ENCODE measurements at places on chromosomes 2 and 18.

- no peak for DNase-seq
Measured at GRCh38 chr2:23635442-23636340, 250.7 kb downstream of the KLHL29 start.

GRCh38 chr2:11534746-11535484 is 1.1 kb downstream of the GREB1 start:
- DNase-seq, result no peak

DNA sequence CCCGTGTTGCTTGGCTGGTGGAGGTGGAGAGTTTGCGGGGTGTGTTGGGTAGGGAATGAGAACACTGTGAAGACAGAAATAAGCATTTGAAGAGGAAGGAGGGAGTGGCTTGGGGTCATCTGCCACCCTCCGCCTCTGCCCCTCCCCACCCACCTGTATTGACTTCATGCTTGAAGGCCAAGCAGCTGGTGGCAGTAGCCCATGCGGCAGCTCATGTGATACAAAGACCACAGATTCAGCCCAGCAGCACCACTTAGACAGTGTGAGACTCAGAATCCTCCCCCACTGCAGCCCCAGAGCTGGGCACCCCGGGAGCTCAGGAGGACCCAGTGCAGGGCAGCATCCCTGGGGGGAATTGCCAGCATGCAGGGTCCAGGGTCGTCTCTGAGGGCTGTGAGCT is 15.4 kb downstream of the NPPC start:
- no peak for DNase-seq

DNA sequence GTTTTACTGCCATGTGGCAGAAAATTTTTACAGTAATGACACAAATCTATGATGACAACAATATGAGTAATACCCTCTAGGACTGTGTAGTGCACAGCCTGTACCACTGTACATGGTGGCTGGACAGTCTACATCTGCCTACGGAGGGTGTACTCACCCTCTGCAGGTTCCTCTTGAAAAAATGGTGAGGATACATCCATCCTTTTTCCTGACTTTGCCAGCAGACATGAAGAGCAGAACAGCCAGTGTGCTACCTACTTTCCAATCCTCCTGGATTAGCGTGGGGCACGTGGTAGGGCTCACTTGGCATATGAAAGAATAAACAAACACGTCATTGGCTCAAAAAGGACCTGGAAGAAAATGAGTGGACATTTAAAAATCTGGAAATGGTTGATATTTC is 62.6 kb downstream of the TRPM8 start:
- no peak for DNase-seq

- DNase-seq, result no peak
Measured at GRCh38 chr2:38296197-38296780, 80.8 kb downstream of the ATL2 start.

Data from activated naive CD4-positive, alpha-beta T cell treated with anti-CD3 and anti-CD28 coated beads, Interleukin-2, amount 50 U/mL, for 16 hours (primary cell).